ENCODE measurements at places on chromosomes 3 and 15. TPM values are rescaled to one million over a fixed set of nuclear protein-coding genes. Genes with fewer than 3 reads are reported as not detected.

The SELENOK gene
- total RNA-seq: 43.3 TPM

GRCh38 chr15:41876689-41877088 lies 17.2 kb downstream of the SPTBN5 start:
- no peak for DNase-seq

- DNase-seq: peak; percentile 27
These were observed 82.2 kb downstream of the C3orf70 start for GRCh38 chr3:185070491-185071286.

The NDUFAF3 gene
- total RNA-seq: 28.2 TPM

GRCh38 chr3:31959951-31960792 lies 20.9 kb downstream of the OSBPL10 start:
- peak; percentile 85 for DNase-seq

All from umbilical cord (tissue), 2 donors.